ENCODE measurements at places on chromosomes 2 and 18. TPM values are rescaled to one million over a fixed set of nuclear protein-coding genes. Genes with fewer than 3 reads are reported as not detected.
A peak's percentile ranks its signal among the peaks of the same experiment; 100 is the strongest.

GRCh38 chr2:61362873-61363272 is 108.0 kb downstream of the USP34 start:
- no peak for DNase-seq

DNA sequence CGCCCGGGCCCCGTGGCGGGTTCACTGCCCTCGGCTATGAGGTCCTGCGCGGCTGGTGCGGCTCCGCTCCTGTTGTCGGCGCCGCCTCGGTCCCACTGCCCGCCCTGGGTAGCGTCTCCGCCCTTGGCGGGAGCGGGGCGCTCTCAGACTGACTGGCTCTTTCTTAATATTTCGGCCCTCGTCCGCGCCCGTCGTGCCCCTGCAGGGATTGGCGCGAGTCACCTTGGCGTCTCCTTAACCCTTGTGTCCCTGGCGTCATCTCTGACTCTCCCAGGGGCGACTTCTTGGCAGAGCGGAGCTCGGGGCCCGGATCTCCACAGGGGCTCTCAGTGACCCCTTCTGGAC is 1.3 kb downstream of the PTMA start:
- no peak for DNase-seq

DNA sequence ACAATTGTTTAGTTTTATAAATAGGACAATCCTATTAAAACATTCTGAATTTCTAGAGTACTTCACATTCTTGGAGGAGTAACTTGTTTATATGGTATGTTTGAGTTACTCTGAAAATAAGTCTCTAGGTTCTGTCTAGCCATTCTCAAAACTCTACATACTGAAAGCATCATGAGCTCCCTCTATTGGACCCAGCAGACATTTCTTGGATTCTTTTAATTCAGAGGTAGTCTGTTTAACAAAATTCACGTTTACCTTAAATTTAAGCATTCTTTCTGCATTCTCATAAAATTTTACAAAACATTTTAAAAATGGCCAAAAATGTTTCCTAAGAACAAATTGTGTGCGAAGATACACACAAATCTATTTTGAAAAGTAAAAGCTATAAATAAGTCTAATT is 15.3 kb downstream of the SP9 start:
- DNase-seq, result no peak

DNA sequence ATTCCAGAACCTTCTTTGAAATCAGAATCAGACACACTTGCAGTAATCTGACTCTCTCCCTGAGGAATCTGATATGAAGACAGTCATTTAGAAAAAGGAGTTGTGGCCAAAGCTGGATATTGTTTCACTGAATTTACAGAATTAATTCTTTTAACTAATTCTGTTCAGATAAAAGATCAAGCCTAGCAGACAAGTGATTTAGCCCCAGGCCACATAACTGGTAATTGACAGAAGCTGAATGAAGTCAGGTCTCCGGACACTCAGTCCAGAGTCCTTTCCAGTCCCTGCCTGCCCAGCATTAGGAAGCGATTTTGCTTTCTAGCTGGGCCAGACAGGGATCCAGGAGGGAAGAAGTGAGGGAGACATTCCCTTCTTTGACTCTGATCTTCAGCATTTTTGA is 110.7 kb upstream of the AQP4 start:
- no peak for DNase-seq

DNA sequence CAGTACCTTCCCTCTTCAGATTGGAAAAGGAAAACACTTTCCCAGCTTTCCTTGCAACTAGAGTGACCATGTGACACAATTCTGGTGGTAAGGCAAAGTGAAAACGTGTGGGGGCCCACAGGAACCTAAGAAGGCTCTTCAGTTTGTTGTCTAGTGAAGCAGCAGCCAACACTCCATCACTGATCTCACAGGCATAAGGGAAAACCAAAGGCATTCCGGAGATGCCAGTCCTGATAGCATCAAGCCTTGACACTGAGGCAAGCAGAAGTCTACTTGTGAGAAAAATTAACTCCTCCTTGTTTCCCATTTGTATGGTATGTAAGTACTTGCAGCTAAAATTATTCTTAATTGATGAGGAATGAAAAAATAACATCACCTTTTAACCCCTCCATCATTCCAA is 88.3 kb downstream of the ETAA1 start:
- no peak for DNase-seq

- no peak for DNase-seq
Measured at GRCh38 chr2:208370881-208371633, 35.5 kb upstream of the PTH2R start.

DNA sequence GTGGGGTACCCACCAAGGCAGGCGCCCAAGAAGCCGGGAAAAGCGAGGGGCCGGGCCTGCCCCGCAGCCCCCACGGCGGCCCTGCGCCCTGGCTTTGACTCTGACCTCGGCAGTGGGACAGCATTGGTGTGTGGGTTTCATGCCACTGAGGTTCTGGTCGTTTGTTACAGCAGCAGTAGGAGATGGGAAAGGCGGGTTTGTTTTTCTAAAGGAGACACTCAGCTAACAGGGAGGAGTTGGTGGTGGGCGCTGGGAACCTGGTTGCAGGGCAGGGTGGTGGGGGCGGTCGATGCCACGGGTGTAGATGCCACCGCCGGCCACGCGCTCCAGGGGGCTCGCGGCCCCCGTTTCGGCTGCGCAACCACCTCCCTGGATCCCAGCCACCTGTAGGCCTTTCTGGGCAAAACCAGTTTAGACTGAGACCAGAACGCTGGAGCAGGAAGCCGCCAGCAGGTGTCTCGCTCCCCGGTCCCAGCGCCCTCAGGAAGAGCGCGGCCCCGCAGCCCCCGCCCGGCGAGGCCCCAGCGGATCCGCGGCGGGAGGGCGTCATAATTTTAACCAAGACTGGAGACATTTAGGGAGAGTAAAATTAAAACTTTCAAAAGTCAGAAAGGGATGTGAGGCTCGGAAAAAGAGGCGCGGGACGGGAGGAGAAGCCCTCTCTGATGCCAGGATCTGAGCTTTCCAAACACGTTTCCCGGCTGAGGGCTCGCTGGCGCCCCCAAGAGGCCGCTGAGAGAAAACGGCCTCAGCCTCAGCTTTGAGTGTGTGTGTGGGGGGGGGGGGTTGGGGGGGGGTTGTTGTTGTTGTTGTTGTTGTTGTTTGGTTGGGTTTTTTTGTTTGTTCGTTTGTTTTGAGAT is 17.4 kb downstream of the CIDEA start:
- peak; percentile 85 for DNase-seq

- no peak for DNase-seq
Measured at GRCh38 chr2:175806125-175806490, 196.0 kb downstream of the LNPK start.

SYT4 gene
- 2.1 TPM for polyA plus RNA-seq

CHRNG gene
- 0.11 TPM for polyA plus RNA-seq

CYP26B1 gene
- 7.6 TPM for polyA plus RNA-seq

FNDC4 gene
- 13.9 TPM for polyA plus RNA-seq

MC4R gene
- polyA plus RNA-seq, result 0.86 TPM

METTL21A gene
- polyA plus RNA-seq, result 33.9 TPM

All from left lung (tissue), 14 donors.